ENCODE measurements at places on chromosomes 2 and 18.

DNA sequence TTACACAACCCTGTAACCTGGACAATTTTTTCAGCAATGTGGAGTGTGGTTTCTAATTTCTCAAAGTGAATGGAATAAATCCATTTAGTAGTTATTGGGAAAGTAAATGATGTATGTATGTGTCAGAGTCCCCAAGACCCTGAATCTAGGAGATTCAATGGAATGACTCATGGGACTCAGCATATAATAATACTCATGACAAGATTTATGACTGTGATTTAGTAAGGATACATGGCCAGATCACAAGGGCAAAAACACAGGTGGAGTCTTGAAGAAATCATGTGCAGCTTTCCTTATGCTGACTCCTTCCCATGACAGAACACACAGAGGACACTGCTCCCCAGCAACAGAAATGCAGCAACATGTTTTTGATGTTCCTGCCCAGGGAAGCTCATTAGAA, 1877.7 kb upstream of the LRRTM1 start:
- no peak for DNase-seq

GRCh38 chr2:107322416-107322815, 436.4 kb upstream of the ST6GAL2 start:
- DNase-seq: no peak

DNA sequence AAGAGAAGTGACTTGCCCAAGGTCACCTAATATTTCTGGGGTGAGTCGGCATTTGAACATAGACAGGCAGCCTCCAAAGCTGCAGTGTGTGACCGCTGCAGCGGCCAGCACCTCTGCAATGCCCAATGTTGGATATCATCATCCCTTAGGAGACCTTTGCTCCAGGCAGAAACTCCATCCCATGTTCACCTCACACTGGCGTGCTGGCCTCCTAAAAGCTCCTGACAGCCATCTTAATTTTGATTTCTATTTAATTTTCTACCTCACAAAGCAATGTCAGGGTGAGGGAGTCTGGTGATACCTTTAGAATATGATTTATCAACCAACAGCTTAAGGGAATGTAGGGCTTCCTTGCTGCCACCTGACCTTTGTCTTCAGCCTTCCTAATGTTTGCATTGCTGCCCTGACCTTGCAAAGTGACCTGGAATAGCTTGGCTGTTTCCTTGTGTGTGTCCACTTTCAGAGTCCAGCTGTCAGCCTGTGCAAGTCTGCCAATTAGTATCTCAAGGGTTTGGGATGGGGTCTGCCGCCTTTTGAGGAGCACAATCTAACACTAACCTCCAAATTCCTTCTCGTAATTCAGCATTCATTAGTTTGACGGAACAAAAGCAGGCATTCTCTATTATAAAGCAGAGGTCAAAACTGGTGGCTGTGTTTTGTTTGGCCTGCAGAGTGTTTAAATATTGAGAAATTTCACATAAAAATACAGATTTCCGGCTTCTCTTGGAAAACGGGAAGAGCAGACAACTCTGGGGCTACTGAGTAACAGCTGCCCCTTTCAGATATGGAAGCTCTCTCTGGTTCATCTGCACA, 127.6 kb downstream of the PLEKHM3 start:
- DNase-seq: no peak

DNA sequence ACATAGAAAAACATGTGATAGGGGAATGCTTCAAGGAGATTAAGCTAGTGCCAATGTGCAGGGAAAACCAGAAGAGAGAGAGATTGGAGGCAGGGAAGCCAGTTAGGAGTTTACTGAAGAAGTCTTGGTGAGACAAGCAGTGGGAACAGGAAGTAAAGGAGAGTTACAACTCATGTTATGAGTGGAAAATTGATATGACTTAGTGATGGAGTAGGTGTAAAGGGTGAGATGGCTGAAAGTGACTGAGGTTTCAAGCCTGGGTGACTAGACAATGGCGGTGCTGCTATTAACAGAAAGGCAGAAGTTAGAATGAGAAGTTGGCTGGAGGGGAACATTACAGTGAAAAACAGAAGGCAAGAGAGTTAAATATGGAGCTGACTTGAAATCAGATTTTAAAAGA, 16.5 kb downstream of the DOK1 start:
- no peak for DNase-seq

DNA sequence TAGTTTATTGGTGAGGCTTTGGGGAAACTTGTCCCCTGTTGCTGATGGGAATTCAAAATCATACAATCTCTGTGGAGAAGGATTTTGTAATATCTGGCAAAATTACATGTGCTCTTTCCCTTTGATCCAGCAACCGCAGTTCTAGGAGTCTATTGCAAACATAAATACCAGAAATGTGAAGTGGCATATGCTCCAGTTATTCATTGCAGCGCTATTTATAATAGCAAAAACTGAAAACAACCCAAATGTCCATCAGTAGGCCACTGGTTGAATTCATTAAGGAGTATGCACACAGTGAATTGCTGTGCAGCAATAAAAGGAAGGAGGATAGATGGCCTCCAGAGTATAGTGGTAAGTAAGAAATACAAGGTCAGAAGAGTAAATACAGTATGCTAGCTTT, 76.5 kb downstream of the HNRNPLL start:
- DNase-seq: no peak

DNA sequence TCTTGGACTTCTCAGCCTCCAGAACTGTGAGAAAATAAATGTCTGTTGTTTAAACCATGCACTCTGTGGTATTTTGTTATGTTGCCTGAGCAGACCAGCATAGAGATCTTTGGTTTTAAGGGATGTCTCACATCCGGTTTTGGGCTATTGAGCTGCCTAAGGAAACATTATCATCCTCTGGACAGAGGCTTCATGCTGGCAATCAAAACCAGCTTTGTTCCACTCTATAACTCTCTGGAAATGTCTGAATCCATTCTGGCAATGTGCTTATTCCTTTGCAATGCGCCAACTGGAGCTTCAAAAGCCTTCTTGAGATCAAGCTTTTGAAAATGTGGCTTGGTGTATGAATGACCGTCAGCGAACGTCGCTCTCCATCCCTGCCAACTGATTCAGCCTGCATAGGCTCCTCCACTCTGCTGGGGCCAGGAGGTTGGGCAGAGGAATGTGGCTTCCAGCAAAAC, 183.6 kb upstream of the MGAT5 start:
- DNase-seq: no peak

- DNase-seq: no peak
Observed at GRCh38 chr2:2112416-2113105, 218.5 kb downstream of the MYT1L start.
